ENCODE measurements at places on chromosomes 3 and 15.

GRCh38 chr3:46132565-46132964 lies 75.5 kb downstream of the CCR1 start:
- DNase-seq: no peak

DNA sequence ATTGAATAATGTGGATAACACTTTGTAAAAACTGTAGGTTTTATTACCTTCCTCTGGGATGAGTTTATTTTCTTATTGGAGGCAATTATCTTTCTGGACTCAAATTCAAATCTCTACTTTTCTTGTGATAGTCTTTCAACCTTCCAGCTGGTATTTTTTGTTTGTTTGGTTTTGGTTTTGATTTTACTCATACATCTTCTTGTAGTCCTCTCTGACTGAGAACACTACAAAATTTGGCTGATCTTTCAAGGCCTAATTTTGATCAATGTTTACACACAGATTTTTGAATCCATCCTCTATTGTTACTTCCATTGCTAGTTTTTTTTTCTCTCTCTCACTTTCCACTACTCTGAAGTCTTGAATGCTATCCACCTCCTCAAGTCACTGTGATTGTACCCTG lies 303.8 kb upstream of the NECTIN3 start:
- DNase-seq: no peak

DNA sequence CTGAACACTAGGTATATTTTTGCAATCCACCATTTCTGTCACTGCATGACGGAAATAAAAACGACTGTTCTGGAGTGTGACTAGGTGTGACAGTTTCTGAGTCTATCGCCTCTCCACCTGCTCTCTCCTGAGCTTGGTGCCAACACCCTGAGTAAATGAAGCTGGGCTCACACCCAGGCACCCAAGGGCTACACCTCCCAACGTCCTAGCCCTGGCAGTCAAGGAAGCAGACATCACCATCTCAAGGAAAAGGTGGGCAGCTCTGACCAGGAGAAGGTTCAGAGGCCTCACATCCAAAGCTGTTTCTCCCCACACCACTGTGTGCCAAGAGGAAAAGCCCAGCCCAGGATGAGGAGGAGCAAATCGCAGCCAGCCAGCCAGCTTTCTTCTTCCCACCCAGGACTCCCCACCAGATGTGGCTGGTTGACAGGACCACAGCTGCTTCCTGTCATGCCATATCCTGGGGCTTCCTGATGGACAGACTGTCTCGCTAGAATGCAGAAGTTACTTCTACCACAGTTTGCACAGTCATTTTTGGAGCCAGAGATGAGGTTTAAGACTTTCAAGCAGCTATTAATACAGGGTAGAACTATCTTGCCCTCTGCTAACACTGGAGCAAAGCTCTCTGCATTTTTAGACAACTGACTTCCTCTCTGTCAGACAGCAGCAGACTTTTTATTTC lies 3.3 kb downstream of the SCAMP2 start:
- peak; percentile 41 for DNase-seq

GRCh38 chr3:40044487-40044886 lies 235.1 kb downstream of the MYRIP start:
- no peak for DNase-seq

GRCh38 chr15:74960995-74961588 lies 4.5 kb upstream of the RPP25 start:
- no peak for DNase-seq

DNA sequence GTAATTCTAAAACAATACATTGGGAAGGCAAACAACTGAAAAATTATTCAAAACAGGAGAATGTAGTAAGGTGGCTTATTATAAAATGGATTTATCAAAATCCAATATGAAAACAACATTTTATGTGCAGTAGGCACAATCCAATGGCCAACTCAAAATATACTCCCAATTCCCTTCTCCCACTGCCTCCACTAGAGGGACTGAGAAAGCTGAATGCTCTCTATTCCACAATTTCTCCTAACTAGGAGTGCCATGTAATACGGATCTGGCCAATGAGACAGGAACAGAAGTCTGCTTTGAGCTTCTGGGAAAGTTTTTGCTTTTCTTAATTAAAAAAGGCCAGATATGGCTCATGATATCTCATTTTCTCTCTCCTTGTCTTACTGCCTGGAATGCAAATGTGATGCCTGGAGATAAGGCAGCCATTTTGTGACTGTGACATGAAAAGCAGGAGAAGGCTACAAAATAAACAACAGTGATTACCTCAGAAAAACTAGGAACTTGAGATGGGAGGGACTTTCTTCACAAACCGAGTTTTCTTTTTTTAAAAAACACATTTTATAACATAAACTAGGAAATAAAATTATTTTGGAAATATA lies 18.8 kb upstream of the VGLL4 start:
- no peak for DNase-seq
